ENCODE measurements at places on chromosomes 1 and 21. TPM values are rescaled to one million over a fixed set of nuclear protein-coding genes. Genes with fewer than 3 reads are reported as not detected.

The KCNA2 gene
- total RNA-seq = 0.11 TPM

The VPS45 gene
- total RNA-seq = 25.0 TPM

The SCCPDH gene
- total RNA-seq = 26.1 TPM

The GNG4 gene
- 3.5 TPM for total RNA-seq

The RAB3GAP2 gene
- 47.0 TPM for total RNA-seq

The SLC26A9 gene
- total RNA-seq = 0.30 TPM

The GADD45A gene
- total RNA-seq = 58.6 TPM

The ICOSLG gene
- 13.5 TPM for total RNA-seq

The MIER1 gene
- total RNA-seq = 17.2 TPM

The TDRD10 gene
- not detected for total RNA-seq

The NRDC gene
- 109 TPM for total RNA-seq

The HHIPL2 gene
- 0.16 TPM for total RNA-seq

The KRTAP11-1 gene
- not detected for total RNA-seq

The FMOD gene
- 36.3 TPM for total RNA-seq

GRCh38 chr1:86992861-86993260 is 78.4 kb downstream of the HS2ST1 start:
- DNase-seq = peak; percentile 48

DNA sequence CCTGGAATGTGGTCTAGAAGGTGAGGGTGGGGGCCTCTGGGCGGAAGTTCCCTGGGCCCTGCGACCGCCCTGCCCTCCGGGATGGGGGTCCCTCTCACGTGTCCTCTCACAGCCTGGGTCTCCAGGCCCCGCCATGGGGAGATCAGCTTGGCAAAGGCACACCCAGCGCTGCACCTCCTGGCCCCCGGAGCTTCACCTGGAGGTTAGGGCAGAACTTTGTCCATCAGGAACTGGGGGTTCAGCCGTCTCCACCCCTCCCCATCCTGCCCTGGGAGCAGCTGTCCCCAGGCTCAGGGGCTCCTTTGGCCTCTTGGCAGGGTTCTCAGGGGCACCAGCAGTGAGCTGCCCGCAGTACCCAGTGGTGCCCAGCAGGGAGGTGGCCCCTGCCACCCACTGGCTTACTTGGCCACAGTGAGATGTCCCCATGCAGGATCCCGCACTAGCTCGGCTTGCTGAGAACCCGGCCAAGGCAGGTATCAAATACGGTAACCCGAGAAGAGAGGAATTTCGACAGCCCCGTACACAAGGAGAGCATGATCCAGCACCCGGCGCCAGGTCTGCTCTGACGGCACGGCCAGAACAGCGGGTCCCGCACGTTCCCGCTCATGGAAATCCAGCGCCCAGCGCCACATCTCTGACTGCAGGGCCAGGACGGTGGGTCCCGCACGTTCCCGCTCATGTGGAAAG is 36.7 kb downstream of the RRP1 start:
- DNase-seq = no peak

GRCh38 chr1:226082959-226083301 is 20.4 kb downstream of the H3-3A start:
- peak; percentile 68 for DNase-seq

GRCh38 chr1:25760871-25761270 is 39.1 kb upstream of the SELENON start:
- DNase-seq = no peak

- no peak for DNase-seq
These were observed 292.5 kb downstream of the TTLL7 start for GRCh38 chr1:83706354-83706938.

- peak; percentile 24 for DNase-seq
These were observed 24.8 kb upstream of the NMNAT2 start for GRCh38 chr1:183443011-183443410.

- DNase-seq = no peak
These were observed 156.3 kb downstream of the PAPPA2 start for GRCh38 chr1:176619261-176619660.

DNA sequence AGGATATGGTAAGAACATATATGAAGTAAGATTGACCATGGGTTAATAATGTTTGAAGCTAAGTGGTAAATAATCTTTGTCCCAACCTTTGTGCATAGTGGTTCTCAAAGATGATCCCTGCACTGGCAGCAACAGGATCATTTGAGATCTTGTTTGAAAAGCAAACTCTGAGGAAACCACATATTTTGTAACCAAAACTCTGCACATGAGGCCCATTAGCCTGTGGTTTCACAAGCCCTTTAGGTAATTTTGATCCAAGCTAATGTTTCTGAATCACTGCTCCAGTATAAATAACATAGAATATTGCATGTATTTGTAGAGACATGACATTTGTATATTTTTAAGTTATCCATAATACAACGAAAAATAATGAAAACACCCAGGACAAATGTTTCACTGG is 147.9 kb upstream of the RGS18 start:
- no peak for DNase-seq

DNA sequence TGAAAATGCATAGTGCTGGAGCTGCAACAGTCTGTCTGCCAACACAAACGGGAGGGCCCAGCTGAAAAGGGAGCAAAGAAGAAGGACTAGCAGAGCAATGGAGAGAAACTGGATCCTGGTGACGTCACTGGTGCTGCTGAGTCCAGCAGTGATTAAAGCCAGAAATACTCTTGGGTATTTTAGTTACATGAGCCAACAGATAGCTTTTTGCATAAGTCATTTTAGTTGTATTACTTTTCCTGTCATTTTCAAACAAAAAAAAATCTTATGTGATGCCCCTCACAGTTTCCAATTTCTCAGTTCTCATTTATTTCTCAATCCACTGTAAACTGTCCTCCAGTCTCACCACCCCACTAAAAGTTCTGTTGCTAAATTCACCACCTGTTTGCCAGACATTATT is 38.7 kb upstream of the NEK7 start:
- no peak for DNase-seq

DNA sequence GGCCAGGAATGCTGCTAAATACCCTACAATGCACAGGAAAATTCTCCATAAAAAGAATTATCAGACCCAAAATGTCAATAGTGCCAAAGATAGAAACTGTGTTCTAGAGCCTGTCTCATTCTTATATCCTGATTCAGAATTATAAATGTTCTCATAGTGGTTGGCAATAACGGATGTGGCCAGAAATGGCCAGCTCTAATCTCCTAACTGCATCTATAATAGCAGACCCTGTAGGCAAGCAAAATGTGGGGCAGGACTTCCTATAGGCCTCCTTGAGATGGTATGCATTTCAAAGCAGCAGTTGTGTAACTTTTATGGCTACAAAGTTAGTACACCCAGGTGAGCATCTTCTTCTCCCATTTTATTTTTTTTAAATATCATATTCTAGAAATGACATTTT is 95.9 kb upstream of the SGIP1 start:
- no peak for DNase-seq

- no peak for DNase-seq
These were observed 83.2 kb downstream of the TRIM11 start for GRCh38 chr1:228323401-228323800.

- DNase-seq = no peak
These were observed 479.9 kb upstream of the PLXNA2 start for GRCh38 chr1:208724079-208724478.

DNA sequence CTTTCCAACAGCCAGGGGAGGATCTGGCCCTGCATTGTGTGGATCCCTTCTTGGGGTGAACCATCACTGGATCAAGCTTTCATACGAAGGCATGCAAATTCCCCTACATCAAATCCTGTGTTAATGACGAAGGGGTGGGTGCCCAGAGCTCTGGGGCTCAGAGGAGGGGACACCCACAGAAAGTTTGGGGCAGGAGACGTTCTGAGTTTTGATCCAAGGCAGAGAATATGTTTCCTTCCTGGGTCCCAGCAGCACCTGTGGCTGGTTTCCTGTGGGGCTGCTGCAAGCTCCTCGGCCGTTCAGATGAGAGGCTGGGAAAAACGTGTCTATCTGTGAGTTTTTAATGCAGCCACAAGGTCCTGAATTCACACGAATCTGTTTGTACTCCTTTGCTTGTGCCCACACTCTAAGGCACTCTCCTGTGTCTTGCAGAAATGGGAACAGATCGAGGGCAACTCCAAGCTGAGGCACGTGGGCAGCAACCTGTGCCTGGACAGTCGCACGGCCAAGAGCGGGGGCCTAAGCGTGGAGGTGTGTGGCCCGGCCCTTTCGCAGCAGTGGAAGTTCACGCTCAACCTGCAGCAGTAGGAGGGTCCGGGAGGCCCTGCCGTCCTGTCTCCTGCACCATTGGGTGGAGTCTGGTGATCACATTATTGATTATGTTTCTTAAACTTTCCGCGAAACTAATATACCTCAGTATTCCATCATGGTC is 147.1 kb downstream of the PGBD5 start:
- DNase-seq = no peak

DNA sequence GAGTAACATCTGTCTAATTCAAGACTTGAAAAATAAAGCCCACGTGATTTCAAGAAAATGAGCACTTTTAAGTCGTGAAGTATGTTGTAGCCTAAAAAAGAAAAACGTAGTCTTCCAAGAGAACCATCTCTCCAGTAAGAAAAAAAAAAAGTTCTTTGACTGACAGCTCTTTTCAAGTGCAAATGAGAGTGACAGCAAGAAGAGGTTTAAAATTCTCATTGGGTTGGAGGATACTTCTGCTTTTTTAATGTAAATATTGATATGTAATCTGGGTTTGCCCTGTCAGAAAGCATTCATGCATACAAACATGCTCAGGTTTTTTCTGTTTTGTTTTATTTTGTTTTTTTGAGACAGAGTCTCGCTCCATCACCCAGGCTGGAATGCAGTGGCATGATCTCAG is 32.3 kb upstream of the PRDM2 start:
- DNase-seq = no peak

- DNase-seq = no peak
These were observed 131.3 kb downstream of the FASLG start for GRCh38 chr1:172790245-172790644.

DNA sequence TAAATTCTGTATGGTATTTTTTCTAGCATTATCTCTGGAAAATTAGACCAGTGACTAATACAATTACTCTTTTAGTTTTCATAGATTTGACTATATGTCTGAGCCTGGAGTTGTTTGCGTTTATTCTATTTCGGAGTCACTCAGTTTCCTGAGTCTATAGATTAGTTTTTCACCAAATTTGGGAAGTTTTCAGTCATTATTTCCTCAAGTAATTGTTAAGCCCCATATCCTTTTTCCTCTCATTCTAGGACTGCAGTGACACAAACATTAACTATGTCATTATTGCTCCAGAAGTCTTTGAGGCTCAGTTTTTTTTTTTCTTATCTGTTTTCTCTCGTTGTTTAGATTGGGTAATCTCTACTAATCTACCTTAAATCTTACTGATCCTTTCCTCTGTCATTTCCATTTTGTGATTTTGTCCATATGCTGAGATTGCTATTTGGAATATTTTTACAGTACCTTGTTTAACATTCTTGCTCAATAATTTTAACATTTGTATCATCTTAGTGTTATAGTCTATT is 886.2 kb downstream of the LTN1 start:
- no peak for DNase-seq

GRCh38 chr1:214331827-214332423 is 51.0 kb downstream of the SMYD2 start:
- DNase-seq = peak; percentile 46

DNA sequence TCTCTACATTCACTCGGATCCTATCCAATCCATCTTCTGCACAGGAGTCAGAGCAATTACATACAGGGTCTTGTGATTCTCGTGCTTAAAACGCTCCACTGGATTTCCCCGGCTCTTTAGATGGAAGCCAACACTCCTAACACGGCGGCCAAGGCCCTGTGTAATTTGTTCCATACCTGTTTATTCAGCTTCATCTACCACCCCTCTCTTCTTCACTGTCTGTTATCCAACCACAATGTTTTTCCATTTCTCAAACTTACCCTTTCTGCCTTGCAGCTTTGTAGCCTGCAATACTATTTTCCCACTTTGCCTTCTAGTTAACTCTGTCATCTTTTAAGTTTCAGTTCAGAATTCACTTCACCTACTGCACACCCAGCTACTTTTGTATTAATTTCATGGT is 249.6 kb upstream of the USP25 start:
- DNase-seq = no peak

- no peak for DNase-seq
These were observed 204.7 kb downstream of the ST6GALNAC3 start for GRCh38 chr1:76279101-76279748.

GRCh38 chr1:10687782-10688408 is 108.6 kb downstream of the CASZ1 start:
- DNase-seq = no peak

- DNase-seq = peak; percentile 10
These were observed 37.9 kb upstream of the EDEM3 start for GRCh38 chr1:184792450-184792969.

DNA sequence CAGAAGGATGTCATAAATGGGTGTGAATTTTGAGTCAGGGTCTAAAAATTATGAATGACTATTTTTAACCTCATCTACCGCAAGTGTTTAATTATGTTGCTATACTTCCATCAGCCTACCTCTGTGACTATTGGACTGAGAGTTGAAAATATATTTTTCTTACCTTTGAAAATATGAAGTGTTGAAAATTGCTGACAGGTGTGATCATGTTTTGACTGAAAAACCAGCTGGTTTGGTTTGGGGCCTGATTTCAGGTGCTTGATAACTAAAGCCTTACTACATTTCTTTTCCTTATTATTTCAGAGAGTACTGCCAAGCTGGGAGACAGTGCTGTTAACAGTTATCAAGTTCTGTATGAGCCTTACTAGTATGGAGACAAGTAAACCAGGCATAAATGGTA is 107.2 kb upstream of the DUSP10 start:
- DNase-seq = no peak

GRCh38 chr1:170910273-170910672 is 25.1 kb upstream of the MROH9 start:
- DNase-seq = no peak

Data from Caco-2 (cell line).